Thoracic aorta (tissue), 2 donors: ENCODE measurements at places on chromosomes 6 and 20.

DNA sequence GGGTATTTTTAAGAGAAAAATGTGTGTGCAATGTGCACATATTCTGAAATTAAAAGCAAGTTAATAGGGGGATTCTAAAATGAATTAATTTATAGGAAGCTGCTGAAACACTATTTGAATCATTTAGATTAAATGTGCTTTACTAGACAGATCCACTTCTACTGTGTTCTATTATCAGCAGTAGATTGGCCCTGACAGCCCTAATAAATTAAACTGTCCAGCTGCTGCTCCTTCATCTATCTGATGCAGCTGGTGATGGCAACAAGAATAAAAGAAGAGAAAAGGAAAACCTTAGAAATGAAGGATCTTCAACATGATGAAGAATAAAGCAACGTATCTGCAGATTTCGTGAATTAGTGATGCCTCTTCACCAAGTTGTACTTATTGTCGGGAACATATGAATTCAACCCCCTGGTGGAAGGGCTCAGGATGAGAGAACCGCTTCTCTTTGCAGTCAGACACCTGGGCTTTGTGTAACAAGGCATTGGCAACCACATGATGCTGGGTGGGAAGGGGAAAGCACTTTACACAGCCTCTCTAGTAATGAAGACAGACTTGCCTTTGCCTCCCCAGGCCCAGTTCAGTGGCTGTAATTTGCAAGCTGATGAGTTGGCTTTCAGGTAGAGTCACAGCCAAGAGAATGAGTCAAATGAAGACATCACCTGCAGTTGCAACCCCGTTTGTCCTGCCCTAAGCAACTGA is 94.4 kb downstream of the LAMP5 start:
- no peak for DNase-seq

GRCh38 chr6:13528232-13528631 is 40.8 kb upstream of the GFOD1 start:
- no peak for DNase-seq

DNA sequence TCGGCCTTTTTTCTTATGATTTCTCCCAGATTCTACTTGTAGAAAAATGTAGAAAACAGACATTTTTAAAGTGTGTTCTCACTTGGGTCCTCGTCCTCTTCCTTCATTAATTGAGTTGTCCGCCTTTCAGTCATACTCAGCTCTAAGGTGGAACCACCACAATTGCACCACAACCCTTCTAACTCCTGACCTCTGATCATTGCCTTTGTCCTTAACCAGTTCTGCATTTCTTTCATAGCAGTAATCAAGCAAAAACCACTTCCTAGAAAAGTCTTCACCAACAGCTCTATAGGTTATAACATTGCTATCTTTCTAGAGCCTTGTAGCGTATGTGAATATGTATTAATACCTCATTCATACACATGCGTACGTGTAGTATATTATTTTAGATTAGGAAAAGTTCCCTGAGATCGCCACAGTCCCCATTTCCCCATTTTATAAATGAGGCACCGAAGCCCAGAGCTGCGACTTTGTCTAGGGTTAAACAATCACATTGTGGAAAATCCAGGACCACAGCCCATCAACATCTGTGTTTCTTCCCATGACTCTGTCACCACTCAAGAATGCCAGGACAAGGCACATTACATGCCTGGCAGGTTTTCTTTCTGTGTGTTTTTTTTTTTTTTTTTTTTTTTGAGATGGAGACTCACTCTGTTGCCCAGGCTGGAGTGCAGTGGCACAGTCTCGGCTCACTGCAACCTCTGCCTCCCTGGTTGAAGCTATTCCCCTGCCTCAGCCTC is 175.5 kb downstream of the BTBD3 start:
- no peak for DNase-seq

DNA sequence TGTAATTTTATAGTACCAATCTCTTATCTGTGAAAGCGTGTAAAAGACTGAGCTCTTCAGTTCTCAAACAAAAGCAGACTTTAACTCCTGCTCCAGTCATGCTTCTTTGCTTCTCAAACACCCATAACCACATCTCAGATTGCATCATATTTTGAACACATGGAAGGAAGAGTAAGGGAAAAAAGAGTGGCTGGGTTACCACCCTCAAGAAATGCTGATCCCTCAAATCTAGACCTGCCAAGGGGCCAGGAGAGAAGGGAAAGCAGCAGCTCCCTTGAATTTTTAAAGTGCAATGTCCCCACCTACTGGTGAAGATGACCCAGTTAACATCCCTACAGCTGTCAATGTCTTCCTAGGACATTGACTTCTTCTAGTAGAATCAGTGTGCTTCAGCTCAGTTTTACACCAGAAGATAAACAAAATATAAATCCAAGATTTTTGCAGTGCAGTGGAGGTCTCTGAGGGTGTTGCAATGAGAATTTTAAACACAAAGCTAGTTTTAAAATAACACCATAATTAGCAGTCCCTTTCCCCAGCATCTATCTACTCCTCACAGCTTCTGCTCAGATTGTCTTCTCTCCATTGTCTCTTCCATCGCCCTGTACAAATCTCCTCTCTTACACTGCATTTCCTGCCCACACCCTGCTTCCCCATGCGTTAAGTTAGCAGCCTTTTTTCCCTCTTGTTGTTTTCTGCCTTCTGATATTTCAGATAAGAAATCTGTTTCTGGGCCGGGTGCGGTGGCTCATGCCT is 22.6 kb upstream of the HLA-DQB2 start:
- no peak for DNase-seq

- DNase-seq: no peak
These were observed 3.8 kb downstream of the SEC23B start for GRCh38 chr20:18511571-18511970.

- no peak for DNase-seq
These were observed 49.5 kb downstream of the SOBP start for GRCh38 chr6:107539409-107539808.

GRCh38 chr6:52341561-52342260 is 20.2 kb upstream of the PAQR8 start:
- no peak for DNase-seq

DNA sequence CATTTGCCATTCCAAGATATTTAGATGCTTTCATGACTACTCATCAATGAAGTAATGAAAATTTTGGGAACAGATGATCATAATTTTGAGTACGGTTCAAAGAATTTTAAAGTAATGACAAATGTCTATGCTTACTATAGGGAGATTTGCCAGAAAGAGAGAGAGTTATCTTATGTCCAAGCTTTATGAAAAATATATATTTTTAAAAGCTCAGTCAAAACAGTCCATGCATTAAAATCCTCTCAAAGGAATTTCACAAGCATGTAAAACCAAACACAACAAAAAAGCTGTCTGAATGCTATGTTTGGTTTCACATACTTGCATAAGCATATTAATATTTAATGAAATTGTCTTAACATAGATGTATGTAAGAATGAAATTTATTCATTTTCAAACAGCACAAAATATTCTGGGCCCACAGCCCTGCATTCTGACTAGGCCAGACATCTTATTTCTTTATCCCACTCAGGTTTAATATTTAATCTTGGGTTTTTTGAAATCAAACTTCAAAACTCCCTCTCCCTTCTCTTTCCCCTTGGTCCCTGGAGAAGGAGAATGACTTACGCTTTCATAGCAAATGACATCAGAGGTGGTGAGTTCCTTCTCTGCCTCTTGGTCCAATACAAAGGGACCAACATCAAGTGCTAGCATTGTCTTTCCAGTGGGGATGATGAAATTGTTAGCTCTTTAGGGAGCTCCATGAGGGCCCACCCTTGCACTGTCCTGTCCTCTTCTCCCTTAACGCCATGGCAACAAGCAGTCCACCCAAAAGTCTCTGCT is 94.2 kb downstream of the ADAT2 start:
- no peak for DNase-seq

- no peak for DNase-seq
These were observed 137.3 kb downstream of the STXBP5 start for GRCh38 chr6:147341486-147341885.

DNA sequence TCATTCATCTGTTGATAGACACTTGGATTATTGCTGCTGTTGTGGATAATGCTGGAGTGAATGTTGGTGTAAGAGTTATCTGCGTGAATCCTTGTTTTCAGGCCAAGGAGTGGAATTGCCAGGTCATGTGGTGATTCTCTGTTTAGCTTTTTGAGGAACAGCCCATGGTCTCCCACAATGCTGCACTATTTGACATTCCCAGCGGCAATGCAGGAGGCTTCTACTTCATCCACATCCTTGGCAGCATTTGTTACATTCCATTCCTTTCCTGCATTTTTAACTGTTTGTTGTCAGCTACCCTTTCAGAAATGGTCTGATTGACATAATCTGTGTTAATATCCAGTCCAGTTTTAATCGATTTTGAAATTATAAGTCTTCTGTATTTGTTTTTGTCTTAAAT is 51.7 kb upstream of the CLDN20 start:
- no peak for DNase-seq

- no peak for DNase-seq
These were observed 1.7 kb downstream of the MICAL1 start for GRCh38 chr6:109453594-109454495.

DNA sequence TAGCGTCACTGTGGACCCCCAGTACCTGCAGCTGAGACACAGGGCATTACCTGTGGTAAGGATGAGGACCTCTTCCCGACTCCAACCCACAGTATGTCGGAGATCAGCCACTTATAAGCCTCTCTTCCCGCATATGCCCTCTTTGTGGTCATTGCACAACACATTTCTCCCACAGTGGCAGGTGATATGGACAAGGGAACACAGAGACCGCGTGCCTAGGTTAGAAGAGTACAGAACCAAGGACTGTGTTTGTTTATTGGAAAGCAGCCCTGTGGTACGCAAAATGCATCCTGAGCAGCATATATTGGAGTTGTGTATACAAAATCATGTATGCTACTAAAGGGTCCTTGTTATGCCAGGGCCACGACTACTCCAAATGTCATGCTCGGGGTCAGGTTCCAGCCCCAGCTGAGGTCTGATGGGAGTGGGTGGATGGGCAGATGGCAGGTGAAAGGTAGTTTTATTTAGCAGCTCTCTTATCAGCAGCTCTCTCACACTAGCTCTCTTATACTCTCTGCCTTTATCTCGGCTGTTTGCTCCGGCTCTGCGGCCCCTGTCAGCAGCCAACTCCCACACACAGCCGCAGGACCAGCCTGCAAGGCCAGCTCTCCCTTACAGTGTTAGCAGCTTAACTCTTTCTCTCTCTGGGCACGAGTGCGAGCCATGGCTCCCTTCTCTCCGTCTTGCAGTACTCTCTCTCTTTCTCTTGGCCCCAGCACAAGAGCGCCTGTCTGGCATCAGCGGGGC is 569.0 kb downstream of the KIF16B start:
- DNase-seq: no peak

GRCh38 chr20:34675993-34676641 is 775 bp downstream of the PIGU start:
- DNase-seq: no peak

- no peak for DNase-seq
These were observed 15.4 kb downstream of the SRC start for GRCh38 chr20:37361336-37361735.

DNA sequence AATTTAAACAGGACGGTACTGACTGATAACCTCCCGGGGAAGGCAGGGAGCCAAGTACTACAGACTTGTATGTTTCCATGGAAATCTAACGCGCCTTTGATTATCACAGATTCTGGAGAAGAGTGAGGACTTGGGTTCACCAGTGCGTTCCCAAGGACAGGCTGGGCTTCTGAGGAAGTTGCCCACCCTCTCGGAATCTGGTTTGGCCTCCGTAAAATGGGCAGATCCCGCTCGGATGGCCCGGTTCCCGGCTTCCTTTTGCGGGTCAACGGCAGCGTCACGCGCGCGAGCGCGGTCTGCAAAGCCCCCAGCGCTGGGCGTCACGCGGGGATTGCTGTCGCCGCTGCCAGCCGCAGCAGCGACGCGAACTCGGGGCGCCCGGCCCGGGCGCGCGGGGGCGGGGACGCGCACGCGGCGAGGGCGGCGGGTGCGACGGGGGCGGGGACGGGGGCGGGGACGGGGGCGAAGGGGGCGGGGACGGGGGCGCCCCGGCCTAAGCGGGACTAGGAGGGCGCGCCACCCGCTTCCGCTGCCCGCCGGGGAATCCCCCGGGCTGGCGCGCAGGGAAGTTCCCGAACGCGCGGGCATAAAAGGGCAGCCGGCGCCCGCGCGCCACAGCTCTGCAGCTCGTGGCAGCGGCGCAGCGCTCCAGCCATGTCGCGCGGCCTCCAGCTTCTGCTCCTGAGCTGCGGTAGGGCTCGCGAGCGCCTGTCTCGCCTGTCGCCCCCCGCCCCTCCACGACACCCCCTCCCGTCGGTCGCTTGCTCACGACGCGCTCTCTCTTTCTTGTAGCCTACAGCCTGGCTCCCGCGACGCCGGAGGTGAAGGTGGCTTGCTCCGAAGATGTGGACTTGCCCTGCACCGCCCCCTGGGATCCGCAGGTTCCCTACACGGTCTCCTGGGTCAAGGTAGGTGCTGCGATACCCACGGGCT is at the start of gene CD83:
CD83 (plus strand) TSS at position 615 of the 933 bp plus-strand sequence; CDS start at position 655, 40 bp downstream.
- DNase-seq: no peak

GRCh38 chr20:32453467-32454163 is 95.5 kb downstream of the ASXL1 start:
- DNase-seq: no peak

DNA sequence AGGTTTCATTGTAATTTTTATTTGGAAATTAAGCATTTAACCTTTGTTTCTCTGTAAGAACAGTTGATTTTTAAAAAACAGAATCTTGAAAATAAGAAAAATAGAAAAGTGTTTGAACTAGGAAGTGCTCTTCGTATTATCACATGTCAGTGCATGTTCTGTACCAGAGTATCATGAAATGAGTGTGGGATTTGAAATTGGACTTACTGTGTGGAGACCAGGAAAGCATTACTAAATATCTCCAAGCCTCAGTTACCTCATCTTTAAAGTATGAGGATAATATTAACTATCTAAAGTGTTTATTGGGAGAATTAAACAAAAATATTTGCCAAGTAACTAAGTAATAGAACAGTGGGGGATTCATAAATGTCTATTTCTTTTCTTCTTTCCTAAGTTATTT is 156.9 kb upstream of the FLRT3 start:
- DNase-seq: no peak

- DNase-seq: no peak
These were observed 110.1 kb upstream of the GPR6 start for GRCh38 chr6:109867970-109868358.

DNA sequence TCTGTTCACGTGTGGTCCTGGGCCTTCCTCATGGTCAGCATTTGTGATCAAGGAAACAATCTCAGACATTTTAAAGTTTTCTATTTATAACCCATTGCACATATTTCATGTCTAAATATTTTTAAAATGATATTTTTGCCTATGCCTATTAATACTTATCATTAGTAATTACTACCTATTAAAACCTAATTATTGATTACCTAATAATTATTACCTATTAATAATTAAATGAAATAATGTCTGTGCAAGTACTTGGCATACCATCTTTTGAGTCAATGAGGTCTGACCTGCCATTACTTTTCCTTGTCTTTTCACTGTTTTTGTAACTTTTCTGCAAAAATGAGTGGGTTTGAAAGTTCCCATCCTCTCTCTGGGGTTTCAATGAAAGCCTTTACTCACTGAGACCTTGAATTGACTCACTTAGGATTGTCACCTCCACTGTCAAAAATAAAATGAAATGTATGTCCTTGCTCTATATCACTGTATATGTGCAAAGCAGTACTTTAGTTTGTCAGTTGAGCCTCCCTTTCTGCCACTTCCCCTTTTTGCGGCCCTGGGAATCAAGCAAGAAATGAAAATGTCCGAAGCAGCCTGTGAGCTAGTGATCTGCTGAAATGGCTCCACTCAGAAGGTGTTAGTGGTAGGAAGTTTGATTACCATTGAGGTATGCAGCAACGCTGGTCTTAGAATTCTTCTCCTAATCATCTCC is 87.8 kb downstream of the L3MBTL3 start:
- no peak for DNase-seq

GRCh38 chr20:50562262-50562701 is 52.1 kb downstream of the PTPN1 start:
- no peak for DNase-seq

GRCh38 chr6:99611148-99611547 is 4.5 kb downstream of the PRDM13 start:
- DNase-seq: no peak
